Stimulated activated CD8-positive, alpha-beta memory T cell treated with anti-CD3 and anti-CD28 coated beads, Interleukin-4, amount 100 ng/mL, for 1 hour (primary cell): ENCODE measurements at places on chromosomes 7 and 10.

- no peak for DNase-seq
Observed at GRCh38 chr7:121505021-121505420, 108.9 kb upstream of the FAM3C start.

DNA sequence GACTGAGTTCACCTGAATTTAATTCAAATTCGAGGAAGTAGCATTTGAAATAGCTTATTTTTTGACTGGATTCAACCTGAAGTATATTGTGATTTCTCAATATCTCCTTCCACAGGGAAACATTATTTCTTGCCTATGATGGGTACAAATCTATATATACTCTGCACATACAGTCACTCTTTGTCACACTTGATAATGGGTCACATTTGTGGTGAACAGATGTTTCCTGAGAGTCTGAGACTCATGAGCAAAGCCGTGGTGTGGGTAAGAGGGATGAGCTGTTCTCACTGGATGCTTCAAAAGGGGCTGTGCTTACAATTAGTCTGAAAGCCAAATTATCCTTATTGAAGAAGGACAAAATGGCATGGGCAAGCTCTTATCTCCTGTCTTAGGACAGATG is 18.0 kb upstream of the TBXAS1 start:
- no peak for DNase-seq

DNA sequence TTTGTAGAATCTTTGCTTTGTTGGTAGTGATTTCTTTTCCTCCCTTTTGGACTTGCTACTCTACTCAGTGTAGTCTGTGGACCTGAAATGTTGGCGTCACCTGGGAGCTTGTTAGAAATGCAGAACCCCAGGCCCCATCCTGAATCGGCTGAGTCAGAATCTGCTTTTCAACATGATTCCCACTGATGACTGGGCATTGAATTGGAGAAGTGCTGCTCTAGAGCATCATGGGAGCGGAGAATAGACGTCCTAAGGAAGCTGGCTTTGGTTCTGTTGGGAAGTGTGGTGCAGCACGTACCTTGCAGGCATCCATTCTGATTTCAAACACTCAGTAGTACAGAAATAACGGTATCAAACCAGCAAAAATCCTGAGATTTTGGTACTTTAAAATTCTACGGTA is 54.7 kb downstream of the RBM33 start:
- no peak for DNase-seq

DNA sequence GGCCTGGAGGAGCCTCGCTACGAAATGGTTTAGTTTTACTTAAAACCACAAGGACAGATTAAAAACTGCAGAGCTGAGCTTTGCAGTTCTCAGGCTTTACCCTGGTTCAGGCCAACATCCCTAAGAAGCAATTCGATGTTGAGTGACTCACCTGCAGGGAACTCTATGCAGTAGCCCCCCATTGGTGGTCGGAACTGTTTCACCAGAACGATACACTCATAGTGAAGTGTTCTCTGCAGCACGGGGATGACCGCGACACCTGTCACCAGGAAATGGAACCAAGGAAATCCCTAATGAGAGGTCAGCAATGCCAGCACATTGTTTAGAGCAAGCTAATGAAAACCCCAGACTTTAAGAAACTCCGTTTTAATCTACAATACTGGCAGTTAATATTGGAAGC is 18.0 kb downstream of the NUDT5 start:
- DNase-seq, result no peak

DNA sequence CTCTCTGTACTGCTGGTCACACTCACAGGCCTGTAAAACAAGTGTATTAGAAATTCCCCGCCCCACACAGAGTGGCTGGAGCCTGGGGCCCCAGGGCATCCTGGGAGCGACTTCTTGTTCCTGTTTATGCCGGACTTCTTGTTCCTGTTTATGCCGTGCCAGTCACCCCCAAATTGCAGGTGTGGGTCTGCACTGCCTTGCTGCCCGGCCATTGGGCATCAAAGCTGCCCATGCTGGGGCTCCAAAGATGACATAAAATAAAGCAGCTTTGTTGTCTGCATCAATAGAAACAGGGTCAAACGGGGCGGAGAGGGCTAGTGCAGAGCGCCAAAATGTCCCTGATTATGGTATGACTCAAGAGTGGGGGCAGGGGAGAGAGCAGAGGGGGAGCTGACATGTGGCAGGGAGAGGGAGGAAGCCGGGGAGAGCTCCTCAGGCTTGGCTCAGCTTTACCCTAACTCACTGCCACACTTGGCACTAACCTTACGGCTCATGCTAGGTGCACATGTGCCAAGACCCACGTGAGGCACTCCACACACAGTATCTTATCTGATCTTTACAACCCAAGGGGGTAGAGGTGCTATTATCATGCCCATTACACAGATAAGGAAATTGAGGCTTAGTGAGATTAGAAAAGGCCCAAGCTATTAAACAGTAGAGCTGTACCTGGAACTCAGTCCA is 98.4 kb downstream of the PIP4K2A start:
- DNase-seq, result no peak

DNA sequence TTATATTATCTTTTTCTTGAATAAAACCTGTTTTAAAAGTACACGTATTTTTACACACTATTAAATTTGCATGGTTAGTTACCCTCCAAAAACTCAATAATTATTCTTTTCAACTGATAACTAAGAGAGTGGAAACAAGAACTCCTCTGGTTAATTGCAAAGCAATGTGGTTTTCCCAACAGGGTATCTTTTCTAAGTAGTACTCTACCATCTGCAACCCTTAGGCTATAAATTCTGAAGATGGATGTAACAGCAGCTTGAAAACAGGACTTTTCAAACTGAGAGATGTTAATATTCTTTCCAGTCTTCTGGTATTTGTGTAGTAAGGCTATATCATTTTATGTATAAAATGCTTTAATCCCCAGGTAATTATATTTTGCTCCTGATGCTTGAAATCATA is 916.1 kb upstream of the POT1 start:
- no peak for DNase-seq

- DNase-seq, result no peak
Observed at GRCh38 chr7:47782022-47782421, 166.2 kb downstream of the PKD1L1 start.

GRCh38 chr10:117462424-117462792 is 80.1 kb upstream of the EMX2 start:
- DNase-seq, result no peak

DNA sequence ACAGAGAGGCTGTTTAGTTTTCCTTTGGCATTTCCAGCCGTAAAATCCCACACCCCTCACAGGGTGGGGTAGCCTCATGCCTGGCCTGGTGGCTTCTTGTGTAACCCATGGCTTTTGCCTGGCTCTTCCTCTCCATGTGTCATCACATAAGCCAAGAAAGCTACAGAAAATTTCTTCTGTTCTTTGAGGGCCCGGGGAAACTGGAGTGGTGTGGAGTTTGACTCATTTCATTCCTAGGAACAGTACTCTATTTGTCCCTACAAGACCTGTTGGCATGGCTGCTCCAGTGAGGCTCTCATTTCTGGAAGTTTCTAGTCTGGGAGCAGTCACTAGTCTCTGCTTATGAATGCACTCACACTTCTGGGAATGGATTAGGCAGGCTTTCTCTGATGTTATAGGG is 523.9 kb downstream of the SUGCT start:
- DNase-seq, result no peak

DNA sequence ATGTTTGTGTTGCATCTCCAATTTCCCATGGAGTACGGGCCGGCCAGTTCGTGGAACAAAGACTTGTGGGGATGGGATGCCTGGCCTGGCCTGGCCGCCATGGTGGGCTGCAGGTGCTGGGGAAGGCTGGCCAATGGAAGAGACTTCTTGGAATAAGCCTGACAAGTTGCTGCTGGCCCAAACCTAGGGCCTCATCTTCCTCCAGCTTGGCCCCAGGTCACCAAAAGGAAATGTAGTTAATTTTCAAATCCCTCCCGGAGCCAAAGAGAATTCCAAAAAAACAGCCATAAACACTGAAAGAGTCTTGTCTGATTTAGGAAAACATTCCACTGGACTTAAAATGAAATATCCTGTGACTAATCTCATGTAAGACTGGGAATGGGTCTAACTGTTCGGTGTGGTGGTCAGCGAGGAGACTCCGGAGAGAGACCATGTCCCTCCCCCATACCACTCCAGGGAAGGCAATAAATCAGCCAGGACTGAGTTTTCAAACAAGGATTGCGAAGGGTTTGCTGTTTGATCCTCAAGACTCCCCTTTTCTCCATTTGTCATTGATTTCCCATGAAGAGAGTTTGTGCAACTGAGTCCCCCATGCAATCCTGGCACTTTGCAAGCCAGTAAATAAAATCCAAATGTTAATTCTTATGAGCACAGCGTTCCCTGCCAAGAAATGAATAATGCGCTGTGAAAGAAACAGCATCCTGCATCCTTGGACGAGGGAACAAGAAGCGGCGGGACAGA is 128.7 kb upstream of the HABP2 start:
- no peak for DNase-seq

- DNase-seq, result no peak
Observed at GRCh38 chr10:78506614-78507013, 473.0 kb downstream of the RPS24 start.

GRCh38 chr10:44511601-44512000 is 126.7 kb upstream of the CXCL12 start:
- DNase-seq, result no peak

DNA sequence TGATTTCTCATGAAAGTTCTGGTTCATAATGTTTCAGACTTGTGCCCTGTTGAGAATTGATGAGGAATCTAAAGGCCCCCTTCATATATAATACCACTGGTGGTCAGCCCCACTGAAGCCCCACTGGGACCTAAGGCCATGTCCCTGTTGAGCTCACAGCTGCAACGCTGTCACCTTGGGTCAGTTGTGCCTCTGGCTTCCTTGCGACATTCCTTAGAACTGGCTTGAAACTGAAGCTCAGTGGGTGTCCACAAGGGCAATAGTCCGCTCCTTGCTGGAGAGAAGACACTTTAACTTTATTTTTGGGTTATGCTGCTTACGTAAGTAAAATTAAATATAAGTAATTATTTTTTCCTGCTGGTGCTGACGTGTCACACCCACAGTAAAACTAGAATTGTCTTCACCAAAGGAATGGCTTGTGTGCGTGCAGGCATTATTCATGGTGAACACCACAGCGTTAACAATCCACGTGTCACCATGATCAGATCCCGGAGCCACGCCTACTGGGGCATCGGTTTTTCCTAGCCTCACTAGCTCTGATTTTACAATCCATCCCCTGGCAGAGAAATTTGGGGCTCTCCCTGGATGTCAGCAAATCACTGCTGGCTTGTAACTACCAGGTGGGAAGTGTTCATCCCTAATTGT is 66.5 kb downstream of the BICC1 start:
- DNase-seq, result no peak

GRCh38 chr7:49631071-49631815 is 142.2 kb upstream of the VWC2 start:
- DNase-seq, result no peak

GRCh38 chr7:714251-714671 is 12.2 kb upstream of the DNAAF5 start:
- no peak for DNase-seq

DNA sequence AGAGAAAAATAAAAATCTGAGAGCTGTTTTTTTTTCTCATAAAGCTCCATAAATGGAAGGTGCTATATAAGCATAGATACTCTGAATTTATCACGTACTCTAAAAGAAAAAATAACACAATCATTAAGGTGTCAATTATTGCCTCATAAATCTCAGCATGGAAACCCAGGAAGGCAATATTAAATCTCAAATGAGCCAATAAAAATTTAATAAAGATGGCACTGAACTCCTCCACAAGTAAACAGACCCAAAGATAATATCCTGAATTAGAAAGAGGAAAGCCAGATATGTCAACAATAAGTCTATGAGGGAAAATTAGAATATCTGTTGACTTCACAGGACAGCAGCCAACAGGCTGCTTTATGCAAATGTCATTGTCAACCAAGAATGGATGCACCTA is 66.5 kb downstream of the CDK6 start:
- DNase-seq, result no peak
